Panc1 (cell line): ENCODE measurements at places on chromosomes 3 and 15. TPM values are rescaled to one million over a fixed set of nuclear protein-coding genes. Genes with fewer than 3 reads are reported as not detected.
A peak's percentile ranks its signal among the peaks of the same experiment; 100 is the strongest.

DNA sequence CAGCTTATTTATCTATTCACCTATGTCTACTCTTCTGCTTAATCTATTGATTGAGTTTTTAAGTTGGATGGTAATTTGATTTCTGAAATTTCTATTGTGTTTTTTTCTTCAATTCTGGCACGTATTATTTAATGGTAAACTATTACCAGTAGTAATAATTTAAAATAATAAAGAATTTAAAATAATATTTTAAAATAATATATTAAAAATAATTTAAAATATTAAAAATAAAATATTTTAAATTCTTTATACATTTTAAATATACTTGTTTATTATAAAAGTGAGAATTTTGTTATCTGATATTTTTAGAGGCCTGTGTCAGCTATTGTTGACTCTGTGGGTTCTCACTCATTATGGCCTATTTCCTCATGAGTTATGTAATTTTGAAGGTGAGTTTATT is 100.7 kb upstream of the SPATA16 start:
- no peak for DNase-seq

- no peak for DNase-seq
Observed at GRCh38 chr15:41125063-41125669, 9.1 kb upstream of the INO80 start.

- DNase-seq, result no peak
Observed at GRCh38 chr15:89293012-89293411, 41.6 kb downstream of the POLG start.

DNA sequence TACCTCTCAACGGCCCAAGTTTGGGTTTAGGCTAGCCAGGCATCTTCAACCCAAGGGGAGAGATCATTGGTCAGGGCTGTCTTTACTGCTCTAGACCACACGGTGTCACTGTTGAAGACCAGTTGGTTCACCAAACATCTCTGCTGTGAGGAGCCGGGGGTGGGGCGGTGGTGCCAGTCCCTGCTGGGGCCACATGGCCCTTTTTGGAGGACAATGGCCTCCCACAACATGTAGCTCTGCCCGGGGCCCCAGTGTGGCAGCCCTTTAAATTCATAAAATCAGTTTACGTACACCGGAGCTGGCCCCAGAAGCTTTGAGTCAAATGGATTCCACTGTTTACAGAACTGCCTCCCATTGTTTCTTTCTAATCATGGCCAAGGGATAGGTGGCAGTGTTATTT is 19.1 kb upstream of the TM4SF18 start:
- no peak for DNase-seq

DNA sequence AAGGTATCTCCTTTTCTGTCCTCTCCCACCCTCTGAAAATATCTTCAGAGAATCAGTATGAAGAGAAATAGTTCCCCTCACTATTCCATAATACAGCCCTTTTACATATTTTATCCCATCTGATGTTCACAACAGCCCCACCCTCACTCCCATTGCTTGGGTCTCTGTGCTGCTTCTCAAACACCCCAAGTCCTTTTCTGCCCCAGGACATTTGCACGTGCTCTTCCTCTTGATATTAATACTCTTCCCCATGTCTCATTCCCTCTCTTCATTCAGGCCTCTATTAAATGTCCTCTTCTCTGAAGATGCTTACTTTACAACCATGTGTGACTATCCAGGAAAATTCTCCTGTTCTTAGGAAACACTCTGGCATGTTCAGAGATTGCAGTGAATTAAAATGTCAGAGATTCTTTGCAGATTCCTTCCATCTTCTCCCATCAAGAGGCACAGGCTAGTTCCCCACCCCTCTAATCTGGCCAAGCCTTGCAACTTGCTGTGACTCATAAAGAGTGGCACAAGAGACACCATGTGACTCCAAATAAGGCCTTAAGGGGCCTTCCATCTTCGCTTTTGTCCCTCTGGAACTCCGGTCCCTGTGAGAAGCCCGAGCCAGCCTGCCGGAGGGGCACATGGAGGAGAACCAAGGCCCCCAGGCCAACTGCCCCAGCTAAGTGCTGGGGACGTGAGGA is 128.5 kb downstream of the CHSY1 start:
- DNase-seq, result no peak

DNA sequence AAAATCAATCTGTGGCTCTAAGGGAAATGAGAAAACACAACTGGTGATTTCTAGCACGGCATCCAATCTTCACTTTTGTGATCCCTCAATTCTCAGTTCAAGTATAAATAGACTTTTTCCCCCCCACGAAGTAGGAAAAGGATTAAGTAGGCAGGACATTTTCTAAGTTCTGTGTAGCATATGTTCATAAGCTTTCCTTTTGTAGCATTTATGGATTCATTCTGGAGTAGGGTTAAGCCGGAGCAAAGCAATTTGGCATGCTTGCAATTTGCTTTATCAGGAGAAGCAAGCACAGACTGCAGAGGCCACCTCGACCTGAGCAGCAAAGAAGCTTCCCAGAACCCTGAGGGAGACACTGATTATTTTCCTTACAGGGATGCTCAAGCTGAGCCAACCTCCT is 66.3 kb downstream of the FHIT start:
- DNase-seq, result no peak

DNA sequence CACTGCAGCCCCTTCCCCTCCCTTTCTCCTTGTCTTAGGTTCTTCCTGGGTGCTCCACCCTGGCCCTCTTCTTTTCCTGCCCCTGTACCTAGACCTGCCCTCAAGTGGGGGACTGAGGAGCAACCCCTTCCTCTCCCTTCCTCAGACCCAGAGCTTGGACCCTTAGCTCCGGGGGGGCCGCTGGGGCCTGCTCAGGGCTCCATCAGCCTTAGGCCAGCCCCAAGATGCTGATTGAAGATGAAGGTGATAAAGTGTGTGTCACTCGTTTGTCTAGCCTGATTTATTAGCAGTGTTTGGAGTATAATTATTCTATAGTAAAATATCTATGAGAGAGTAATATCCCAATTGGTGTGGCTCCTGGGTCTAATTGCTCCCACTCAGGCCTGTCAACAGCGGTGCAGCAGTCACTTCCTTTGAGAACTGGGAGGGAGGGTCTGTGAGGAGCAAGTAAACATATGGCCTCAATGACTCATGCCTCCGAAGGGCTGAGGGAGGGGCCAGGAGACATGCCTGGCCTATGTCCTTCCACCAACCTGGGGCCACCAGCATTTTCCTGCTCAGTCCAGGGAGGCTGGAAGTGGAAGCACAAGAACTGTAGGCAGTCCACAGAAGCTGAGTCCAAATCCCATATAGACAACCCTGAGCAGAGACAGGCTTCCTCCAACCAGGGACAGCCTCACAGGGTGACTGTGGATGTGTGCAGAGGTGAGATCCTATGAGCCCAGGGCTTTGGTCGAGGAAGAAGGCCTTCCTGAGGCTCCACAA is 123.2 kb downstream of the DNAJB8 start:
- DNase-seq, result peak; percentile 7

The KNL1 gene
- total RNA-seq, result 28.9 TPM

The TUSC7 gene
- total RNA-seq, result not detected

DNA sequence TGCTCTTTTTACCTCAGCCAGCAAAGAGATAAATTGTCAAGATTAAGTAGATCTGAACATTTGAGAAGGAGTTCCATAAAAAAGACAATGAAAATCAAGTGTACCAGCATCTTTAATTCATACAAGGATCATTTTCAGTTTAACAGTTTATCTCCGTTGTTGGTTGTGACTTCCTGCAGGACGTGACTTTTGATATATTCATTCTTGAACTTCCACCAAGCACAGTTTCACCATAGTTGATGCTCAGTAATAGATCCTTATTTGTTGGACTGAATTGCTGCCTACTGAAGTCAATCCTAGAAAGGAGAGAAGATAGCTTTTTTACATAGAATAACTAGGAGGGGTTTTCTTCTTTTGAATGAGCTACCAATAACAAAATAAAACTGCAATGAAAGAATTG is 408.2 kb downstream of the LPP start:
- no peak for DNase-seq

- no peak for DNase-seq
Observed at GRCh38 chr3:137992592-137992991, 17.4 kb upstream of the CLDN18 start.

DNA sequence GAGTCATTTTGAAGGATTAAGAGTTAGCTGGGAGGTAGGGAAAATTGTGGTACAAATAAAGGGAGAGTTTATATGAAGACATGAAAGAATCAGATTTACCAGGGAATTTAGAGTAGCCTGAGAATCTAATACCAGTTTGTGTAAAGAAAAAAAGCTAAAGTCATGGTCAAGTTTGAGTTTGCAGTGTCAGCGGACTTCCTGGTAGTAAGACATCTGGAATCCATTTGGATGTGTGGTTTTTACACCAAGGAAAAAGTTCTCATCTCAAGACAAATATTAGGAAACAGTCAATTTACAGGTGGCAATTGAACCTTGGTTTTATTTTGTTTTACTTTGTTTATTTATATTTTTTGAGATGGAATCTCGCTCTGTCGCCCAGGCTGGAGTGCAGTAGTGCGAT is 1.5 kb upstream of the P2RY12 start:
- no peak for DNase-seq

- DNase-seq, result no peak
Observed at GRCh38 chr15:67833710-67834511, 5.9 kb downstream of the RNU6-1 start.

DNA sequence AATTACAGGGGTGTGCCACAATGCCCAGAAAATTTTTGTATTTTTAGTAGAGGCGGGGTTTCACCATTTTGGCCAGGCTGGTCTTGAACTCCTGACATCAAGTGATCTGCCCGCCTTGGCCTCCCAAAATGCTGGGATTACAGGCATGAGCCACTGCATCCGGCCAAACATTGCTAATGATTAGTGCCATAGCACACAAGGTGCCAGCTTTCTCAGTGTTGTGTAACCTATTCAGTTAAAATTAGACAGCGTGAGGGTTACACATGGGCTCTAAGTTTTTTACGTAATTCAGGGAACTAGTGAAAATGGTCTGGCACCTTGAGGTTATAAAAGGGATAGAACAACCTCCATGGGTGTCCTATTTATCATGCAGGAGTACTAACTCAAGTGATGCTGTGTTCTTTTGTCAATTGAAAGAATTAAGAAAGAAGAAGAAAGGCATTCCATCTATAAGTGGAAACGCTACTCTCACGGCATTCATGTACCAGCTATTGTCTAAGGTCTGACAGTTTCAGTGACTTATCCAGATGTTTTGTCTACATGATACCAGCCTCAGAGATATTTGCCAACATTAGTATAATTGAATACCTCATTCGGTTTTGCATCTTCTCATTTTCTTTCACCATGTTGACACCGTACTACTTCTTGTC is 84.7 kb downstream of the EOMES start:
- DNase-seq, result no peak

GRCh38 chr15:43237842-43238470 is 17.1 kb upstream of the EPB42 start:
- no peak for DNase-seq

The FANCD2OS gene
- total RNA-seq, result not detected

The TMEM108 gene
- total RNA-seq, result 0.41 TPM

The EEF1AKMT4 gene
- 10.7 TPM for total RNA-seq

The AADACL2 gene
- not detected for total RNA-seq

- no peak for DNase-seq
Observed at GRCh38 chr3:37625690-37626360, 235.9 kb upstream of the CTDSPL start.

DNA sequence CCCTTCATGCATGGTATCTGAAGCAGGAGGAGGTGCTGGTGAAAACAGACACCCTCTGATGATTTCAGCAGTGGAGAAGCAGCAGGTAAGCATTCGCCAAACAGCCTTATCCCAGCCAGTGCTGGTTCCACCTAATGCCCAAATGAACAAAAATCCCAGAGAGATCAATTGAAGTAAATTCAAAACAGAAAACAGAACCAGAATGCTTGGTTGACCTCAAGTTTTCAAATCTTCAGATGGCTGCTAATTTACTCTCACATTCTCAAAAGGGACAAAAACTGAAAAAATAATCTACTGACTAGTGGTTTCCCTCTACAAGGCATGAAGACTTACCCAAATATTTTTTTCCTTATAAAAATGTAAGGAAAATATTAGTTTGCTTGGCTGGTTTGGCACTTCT is 87.0 kb upstream of the MYO5C start:
- DNase-seq, result no peak

The TTC21A gene
- total RNA-seq, result 7.7 TPM

The DENND4A gene
- total RNA-seq, result 14.4 TPM

The HSPBAP1 gene
- 10.8 TPM for total RNA-seq

- no peak for DNase-seq
Observed at GRCh38 chr3:28646435-28646834, 297.8 kb upstream of the AZI2 start.

DNA sequence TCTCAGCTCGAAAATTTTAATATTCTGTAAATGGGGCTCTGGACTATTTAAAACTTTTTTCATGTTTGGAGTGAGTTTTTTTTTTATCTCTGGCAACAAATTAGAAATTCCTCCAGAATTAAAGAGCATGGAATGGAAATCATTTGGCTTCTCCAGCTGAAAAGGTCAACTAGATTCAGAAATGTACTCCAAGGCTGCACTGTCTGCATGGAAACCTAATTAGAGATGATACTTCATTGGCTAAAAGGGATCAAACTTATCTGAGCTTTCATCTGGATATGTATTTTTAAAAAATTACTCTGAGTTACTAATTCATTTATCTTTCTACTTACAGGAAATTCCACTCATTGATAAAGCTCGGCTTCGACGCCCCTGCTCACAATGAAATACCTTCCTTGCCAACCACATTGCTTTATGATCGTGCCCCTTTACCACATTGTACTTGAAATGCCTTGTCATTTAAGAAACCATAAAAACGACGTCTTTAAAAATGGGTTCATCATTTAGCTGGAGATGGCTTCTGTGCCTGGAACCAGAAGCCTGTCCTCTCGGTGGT is 285.5 kb upstream of the ICE2 start:
- no peak for DNase-seq

GRCh38 chr3:97871801-97872524 is 50.2 kb downstream of the CRYBG3 start:
- DNase-seq, result no peak

DNA sequence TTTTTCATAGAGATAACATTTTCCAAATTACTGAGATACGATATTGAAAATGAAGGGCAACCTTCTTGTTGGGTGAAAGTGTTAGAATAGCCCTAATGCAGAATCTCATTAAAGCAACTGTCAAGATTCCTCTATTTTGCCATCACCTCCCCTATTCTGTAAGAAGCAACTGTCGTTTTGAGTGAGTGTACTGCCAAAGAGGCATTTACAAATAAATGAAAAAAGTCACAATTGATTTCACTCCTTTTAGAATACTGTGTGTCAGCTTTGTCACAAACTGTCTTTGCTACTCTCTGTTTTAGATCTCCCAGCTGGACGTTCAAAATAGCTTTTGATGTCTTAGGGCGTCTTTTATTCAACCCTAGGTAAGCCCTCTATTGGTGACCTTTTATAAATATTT is 322.8 kb upstream of the NAALADL2 start:
- DNase-seq, result no peak
